ENCODE measurements at places on chromosomes 11 and 22.

- H3K4me3 ChIP-seq: no peak overlapping the region
- no peak for DNase-seq
- H3K4me1 ChIP-seq: no peaks in the 10 kb centered on the region
Measured at GRCh38 chr11:122746050-122746478, 90.5 kb downstream of the UBASH3B start.

GRCh38 chr11:71423181-71423790 lies 24.9 kb downstream of the DHCR7 start:
- no peak overlapping the region for H3K27ac ChIP-seq
- H3K4me3 ChIP-seq: no peak overlapping the region
- no peak for DNase-seq
- no peaks in the 10 kb centered on the region for H3K36me3 ChIP-seq
- H3K27me3 ChIP-seq: no peaks in the 10 kb centered on the region

- no peak overlapping the region for H3K4me3 ChIP-seq
- no peak for DNase-seq
- H3K36me3 ChIP-seq: no peaks in the 10 kb centered on the region
Measured at GRCh38 chr11:68036141-68036716, 2.6 kb upstream of the TCIRG1 start.

- no peaks in the 10 kb centered on the region for H3K27me3 ChIP-seq
- DNase-seq: no peak
- no peak overlapping the region for H3K4me3 ChIP-seq
Measured at GRCh38 chr22:29727131-29727523, 7.3 kb downstream of the CABP7 start.

DNA sequence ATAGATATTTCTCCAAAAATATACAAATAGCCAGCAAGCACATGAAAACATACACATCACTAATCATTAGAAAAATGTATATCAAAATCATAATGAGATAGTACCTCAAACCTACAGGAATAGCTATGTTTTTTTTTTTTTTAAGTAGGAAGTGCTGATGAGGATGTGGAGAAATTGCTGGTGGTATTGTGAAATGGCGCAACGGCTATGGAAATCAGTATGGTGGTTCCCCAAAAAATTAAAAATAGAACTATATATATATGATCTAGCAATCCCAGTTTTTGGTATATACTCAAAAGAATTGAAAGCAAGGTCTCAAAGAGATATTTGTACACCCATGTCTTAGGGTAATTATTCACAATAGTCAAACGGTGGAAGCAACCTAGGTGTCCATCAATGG lies 46.0 kb upstream of the HIPK3 start:
- H3K36me3 ChIP-seq: no peaks in the 10 kb centered on the region
- no peak for DNase-seq
- H3K27ac ChIP-seq: no peak overlapping the region
- H3K4me3 ChIP-seq: no peak overlapping the region
- H3K4me1 ChIP-seq: no peaks in the 10 kb centered on the region

DNA sequence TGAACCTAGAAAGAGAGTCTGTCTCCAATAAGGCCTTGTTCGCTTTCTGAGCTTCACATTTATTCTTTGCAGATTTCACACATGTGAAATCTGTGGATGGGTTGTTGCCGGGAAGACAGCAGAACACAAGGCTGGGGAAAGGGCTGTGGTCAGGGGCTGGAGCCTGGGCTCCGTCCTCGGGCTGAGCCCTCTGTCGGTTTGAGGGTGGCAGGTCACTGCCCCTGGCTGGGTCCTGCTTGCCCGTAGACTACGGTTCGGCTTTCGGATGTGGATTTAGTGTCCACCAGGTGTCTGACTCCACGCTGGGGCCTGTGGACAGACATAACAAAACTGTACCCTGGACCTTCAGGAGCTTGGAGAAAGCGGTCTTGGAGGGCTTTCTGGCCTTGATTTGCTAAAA lies 117.0 kb upstream of the ALX4 start:
- no peaks in the 10 kb centered on the region for H3K27me3 ChIP-seq
- no peak overlapping the region for H3K4me3 ChIP-seq
- H3K27ac ChIP-seq: no peak overlapping the region
- H3K36me3 ChIP-seq: no peaks in the 10 kb centered on the region

DNA sequence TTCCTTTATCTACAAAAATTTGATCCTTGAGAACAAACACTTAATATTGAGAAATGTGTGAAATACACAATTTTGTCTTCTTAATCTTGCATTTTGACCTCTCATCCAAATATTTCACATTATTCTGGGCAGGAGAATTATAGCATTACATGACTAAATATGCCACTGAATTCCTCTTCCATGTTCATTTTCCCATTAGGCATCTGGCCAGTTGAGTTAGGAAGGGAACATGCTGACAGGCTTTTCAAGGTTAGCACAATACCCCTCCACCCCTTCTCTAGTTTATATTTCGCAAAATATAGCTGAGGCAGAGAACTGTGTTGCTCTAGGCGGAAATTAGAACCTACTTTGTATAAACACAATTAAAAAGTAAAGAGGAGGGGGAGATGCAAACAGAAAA lies 271.7 kb upstream of the ZC3H12C start:
- H3K27ac ChIP-seq: no peak overlapping the region
- H3K4me3 ChIP-seq: no peak overlapping the region
- no peak for DNase-seq
